Posterior vena cava (tissue), 2 donors: ENCODE measurements at places on chromosomes 7 and 10. TPM values are rescaled to one million over a fixed set of nuclear protein-coding genes. Genes with fewer than 3 reads are reported as not detected.
A peak's percentile ranks its signal among the peaks of the same experiment; 100 is the strongest.

DNA sequence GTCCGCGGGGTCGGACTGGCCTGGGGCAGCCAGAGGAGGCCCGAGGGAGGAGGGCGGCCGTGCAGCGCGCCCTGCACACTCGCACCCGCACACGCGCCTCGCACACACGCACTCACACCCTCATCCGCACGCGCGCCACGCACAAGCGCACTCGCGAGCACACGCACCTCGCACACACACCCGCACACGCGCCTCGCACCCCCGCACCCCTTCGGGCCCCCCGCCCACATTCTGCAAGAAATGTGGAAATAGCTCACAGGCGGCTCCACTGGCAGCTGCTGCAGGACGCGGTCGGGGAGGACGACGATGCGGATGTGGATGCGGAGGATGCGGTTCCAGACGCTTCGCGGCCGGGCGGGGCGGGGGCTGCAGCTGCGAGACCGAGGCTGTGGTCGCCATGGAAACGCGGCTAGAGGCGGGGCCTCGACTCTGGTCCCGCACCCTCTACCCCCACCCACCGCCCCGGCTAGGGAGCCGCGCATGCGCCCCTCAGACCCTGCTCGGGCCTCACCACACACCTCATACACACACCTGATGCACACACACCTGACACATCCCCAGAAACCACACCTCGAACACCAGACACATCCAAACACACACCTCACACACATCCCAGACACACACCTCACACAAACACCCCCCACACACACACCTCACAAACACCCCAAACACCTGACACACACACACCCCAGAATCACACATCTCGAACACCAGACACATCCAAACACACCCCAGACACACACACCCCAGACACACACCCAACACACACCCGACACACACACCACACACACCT is at the start of gene CALY:
Gene CALY, minus strand, starts transcription at position 320 of the 793 bp plus-strand sequence. CDS start 7,907 bp downstream, outside the sequence.
- peak; percentile 85 for DNase-seq

- DNase-seq: no peak
Observed at GRCh38 chr10:72096115-72097000, 8.0 kb upstream of the SPOCK2 start.

DNA sequence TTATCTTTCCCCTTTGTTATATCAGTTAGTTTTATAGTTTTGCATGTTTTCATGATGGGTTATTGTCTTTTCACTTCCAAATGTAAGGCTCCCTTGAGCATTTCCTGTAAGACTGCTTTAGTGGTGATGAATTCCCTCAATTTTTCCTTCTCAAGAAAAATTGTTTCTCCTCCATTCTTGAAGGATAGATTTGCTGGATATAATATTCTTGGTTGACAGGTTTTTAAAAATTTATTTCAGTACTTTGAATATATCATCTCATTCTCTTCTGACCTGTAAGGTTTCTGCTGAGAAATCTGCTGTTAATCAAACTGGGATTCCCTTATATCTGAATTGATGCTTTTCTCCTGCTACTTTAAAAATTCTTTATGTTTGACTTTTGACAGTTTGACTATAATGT is 33.3 kb downstream of the SCART1 start:
- DNase-seq: no peak

DNA sequence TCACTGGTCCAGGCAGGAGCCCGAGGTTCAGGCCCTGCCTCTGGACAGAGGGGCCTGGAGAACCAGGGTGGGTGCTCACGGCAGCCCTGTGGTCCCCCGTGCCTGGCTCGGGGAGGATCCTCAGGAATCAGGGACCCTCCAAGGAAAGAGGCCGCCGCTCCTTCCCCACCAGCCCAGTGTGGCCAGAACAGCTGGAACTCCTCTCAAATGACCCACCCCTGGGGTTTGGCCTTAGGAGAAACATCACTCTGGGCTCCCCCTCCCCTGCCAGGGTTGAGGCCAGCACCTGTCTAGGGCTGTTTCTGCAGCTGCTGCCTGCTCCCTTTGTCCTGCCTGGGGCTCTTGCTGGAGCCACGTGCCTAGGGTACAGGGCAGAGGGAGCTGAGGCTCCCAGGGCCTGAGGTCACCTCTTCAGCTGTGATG is 161.0 kb downstream of the RNF216 start:
- DNase-seq: no peak

- peak; percentile 89 for DNase-seq
Observed at GRCh38 chr10:23065181-23065948, 30.0 kb upstream of the MSRB2 start.

DNA sequence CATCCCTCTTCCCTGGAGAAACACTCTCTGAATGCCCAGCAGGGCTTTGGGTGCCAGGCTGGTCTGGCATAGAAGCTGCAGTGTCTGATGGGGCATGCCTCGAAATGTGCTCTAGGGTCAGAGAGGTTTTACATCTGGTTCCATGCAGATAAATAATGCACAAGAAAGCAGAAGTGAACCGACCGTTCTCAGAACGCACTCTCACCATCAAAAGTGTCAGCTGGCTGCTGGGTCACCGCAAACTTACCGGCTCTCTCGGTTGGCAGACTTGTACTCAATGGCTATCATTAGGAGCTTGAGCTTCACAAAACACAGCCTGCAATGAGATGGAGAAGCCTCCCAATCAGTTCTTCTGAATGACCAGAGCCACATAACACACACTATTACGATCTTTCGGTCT is 610.0 kb downstream of the KCNMA1 start:
- DNase-seq: no peak

GRCh38 chr7:157516911-157517781 is 180.3 kb downstream of the DNAJB6 start:
- DNase-seq: peak; percentile 68

- no peak for DNase-seq
Observed at GRCh38 chr10:23892296-23892695, 316.6 kb upstream of the KIAA1217 start.

GRCh38 chr10:72639441-72639873 is 13.6 kb upstream of the MICU1 start:
- no peak for DNase-seq

- DNase-seq: peak; percentile 89
Observed at GRCh38 chr7:5248201-5248885, 34.4 kb upstream of the SLC29A4 start.

- no peak for DNase-seq
Observed at GRCh38 chr10:112915590-112916572, 34.2 kb upstream of the TCF7L2 start.

DNA sequence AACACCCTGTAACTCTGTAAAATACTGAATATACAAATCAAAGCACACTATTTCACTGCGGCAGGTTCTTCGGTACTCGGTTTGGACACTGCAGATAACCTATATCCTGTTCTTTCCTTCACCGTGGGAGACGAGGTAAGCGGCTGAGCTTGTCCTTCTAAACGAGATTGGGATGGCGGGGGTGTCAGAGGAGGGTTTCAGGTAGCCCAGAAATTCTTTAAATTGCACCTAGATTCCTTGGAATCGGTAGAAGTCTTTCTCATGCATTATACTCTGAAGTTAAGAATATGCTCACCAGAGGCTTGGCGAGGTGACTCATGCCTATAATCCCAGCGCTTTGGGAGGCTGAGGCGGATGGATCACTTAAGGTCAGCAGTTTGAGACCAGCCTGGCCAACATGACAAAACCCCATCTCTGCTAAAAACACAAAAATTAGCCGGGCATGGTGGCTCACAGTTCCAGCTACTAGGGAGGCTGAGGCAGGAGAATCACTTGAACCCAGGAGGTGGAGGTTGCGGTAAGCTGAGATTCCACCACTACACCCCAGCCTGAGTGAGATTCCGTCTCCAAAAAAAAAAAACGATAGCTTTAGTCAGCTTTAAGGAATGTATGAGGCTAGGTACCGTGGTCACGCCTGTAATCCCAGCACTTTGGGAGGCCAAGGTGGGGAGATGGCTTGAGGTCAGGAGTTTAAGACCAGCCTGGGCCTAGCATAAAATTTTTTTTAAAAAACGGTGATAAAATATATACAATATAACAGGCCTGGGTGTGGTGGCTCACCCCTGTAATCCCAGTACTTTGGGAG is 10.1 kb upstream of the LAT2 start:
- no peak for DNase-seq

- DNase-seq: no peak
Observed at GRCh38 chr7:125663961-125664360, 734.3 kb upstream of the POT1 start.

- DNase-seq: no peak
Observed at GRCh38 chr10:5614155-5614721, 52.2 kb downstream of the ASB13 start.

- no peak for DNase-seq
Observed at GRCh38 chr7:133885213-133885612, 241.9 kb upstream of the LRGUK start.

DNA sequence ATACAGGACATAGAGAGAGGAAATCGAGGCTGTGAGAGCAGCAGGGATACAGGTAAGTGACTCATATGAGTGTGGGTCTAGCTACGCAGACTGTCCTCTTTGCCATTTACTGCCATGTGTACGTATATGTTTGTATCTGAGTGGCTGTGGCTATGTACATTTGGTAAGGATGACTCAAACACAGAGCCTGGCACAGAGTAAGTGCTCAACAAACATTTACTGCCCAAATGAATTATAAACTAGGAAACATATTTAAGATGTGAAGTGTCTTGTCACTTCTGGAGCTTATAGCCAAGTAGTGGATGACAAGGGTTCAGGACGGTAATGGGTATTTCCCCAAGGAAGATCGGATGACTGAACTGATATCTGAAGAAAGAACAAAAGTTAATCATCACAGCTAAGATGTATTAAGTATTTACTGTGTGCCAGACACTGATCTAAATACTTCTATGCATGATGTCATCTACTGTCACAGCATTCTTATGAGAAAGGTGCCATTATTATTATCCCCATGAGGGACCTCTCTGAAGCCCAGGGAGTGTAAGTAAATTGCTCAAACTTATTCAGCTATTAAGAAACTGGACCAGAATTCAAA is 6.0 kb downstream of the MRPL43 start:
- no peak for DNase-seq

DNA sequence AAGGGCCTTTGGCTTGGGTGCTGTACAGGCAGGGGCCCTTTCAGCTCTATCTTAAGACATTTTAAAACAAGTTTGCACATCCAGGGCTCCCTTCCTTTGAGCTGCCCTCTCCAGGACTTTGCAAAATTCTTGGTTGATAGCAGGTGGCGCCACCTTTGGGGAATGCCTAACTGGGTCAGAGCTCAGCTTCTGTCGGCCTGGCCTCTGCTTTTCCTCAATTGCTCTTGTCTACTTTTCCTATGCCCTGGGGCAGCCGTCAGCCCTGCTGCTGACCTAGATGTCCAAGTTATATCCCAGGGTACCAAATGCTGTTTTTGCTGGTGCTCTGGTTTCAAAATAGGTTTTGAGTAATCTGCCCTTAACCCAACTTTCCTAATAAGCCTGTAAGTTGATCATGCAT is 65.8 kb downstream of the APBB1IP start:
- DNase-seq: no peak

- DNase-seq: no peak
Observed at GRCh38 chr10:91219371-91220193, 881 bp upstream of the PCGF5 start.

DNA sequence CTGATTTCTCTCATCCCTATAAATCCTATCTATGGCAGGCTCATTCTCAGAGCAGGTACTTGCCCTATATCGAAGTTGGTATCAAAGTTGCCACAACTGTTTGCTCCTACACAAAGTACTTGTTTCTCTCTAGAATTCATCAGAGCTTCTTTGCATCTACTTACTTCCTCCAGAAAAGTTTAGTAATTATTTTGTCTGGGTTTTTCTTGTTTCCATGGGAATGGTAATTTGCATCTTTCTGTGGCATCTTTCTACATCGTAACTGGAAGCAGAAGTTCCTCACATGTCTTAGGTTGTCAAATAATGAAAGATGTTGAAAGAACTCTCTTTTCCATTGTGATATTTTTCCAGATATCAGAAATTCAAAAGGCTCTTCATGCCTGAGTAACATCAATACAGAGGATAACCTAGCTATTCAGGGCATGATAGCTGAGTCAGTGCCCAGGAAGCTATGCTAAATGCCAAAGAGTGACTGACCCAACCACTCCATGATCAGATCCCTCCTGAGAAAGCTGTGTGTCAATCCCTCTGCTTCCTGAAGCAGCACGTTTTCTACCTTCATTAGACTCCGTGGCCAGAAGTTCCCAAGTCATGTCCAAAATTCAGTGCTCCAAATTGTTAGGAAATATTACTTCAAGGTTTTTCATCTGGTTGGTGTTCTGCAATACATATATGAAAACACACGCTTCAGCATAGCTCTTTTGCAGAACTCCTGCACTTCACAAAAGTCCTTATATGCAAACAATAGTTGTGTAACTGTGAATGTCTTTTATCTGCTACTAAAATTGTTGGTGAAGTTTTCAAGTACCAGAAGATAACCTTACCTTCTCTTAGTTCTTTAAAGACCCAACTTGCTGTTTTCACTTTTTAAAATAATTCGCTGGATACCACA is 216.5 kb downstream of the VTI1A start:
- DNase-seq: no peak

GRCh38 chr10:51214207-51215196 is 140.2 kb downstream of the PRKG1 start:
- no peak for DNase-seq

DNA sequence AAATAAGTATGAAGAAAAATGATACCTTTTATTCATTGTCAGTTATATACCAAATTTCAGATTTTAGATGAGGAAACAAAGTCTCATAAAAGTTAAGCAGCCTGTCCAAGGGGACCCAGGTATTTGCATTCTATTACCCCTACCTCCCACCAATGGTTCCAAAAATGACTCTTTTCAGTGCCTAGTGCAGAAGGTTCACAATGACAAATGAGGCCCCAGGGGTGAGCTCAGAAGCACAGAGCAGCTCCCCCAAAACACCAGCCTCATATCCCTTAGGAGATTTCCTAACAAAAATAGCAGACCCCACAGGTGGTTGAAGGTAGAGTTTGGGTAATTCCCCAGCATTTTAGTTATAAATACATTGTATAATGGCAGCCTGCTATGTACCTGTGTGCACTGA is 168.6 kb downstream of the REEP3 start:
- no peak for DNase-seq

GRCh38 chr7:106001886-106002285 is 38.8 kb downstream of the CDHR3 start:
- no peak for DNase-seq

DNA sequence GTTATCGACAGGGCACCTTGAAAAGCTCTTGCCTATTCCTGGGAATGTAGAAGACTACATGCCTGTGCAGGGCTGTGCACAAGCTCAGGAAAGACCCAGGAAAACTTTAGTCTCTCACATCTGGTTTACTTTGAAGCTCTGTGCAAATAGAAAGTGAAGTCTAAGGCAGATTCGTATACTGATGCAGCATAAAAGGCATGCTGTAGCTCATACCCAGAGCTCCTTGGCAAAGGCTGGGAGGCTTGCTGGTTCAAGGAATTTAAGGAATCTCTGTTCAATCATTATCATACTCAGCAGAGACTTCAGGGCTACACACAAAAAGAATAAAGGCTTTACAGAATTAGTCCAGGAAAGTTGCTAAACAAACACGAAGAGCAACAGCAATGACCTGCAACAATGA is 192.0 kb downstream of the OTUD1 start:
- no peak for DNase-seq

Gene KAZALD1
- 6.5 TPM for total RNA-seq

Gene OR13A1
- not detected for total RNA-seq

Gene ACSL5
- total RNA-seq: 14.7 TPM

Gene CTAGE4
- 0.29 TPM for total RNA-seq

Gene TACR2
- 0.71 TPM for total RNA-seq
